ENCODE measurements at places on chromosomes 3 and 15. TPM values are rescaled to one million over a fixed set of nuclear protein-coding genes. Genes with fewer than 3 reads are reported as not detected.

The GADL1 gene
- polyA plus RNA-seq, result 5.1 TPM

The POLR2M gene
- polyA plus RNA-seq, result 96.7 TPM

The LCMT2 gene
- 12.9 TPM for polyA plus RNA-seq

The FGD5 gene
- polyA plus RNA-seq, result 20.9 TPM

The FOXL2NB gene
- polyA plus RNA-seq, result 0.07 TPM

The SACM1L gene
- polyA plus RNA-seq, result 87.8 TPM

The DET1 gene
- polyA plus RNA-seq, result 11.9 TPM

The ZBED2 gene
- polyA plus RNA-seq, result 0.27 TPM

The SPINK8 gene
- 0.43 TPM for polyA plus RNA-seq

The FYCO1 gene
- polyA plus RNA-seq, result 17.5 TPM

The RLBP1 gene
- polyA plus RNA-seq, result not detected

The SLC24A5 gene
- 2.0 TPM for polyA plus RNA-seq

The SAMMSON gene
- polyA plus RNA-seq, result not detected

The MUC20 gene
- polyA plus RNA-seq, result 32.5 TPM

The CCDC13 gene
- polyA plus RNA-seq, result 3.8 TPM

The CYP1A2 gene
- 0.18 TPM for polyA plus RNA-seq

The RARRES1 gene
- polyA plus RNA-seq, result 12.6 TPM

The IMPG2 gene
- 0.76 TPM for polyA plus RNA-seq

The ONECUT1 gene
- polyA plus RNA-seq, result 0.23 TPM

The TNNC1 gene
- 6.2 TPM for polyA plus RNA-seq

The SLC6A11 gene
- 0.10 TPM for polyA plus RNA-seq

The HYAL1 gene
- polyA plus RNA-seq, result 6.5 TPM

The MUSTN1 gene
- polyA plus RNA-seq, result 0.38 TPM

The PP2D1 gene
- 1.1 TPM for polyA plus RNA-seq

The CCDC39 gene
- polyA plus RNA-seq, result 9.8 TPM

The GLDN gene
- 0.28 TPM for polyA plus RNA-seq

The SLC2A2 gene
- polyA plus RNA-seq, result 19.5 TPM

The TTLL13 gene
- polyA plus RNA-seq, result 0.45 TPM

The PLEKHO2 gene
- 15.5 TPM for polyA plus RNA-seq

The GUCA1C gene
- 0.52 TPM for polyA plus RNA-seq

The EFL1 gene
- 21.7 TPM for polyA plus RNA-seq

The GP5 gene
- polyA plus RNA-seq, result 0.40 TPM

The ZCWPW2 gene
- 2.8 TPM for polyA plus RNA-seq

The CEMIP gene
- polyA plus RNA-seq, result 6.7 TPM

The HTR3E gene
- not detected for polyA plus RNA-seq

The CHAC1 gene
- 2.4 TPM for polyA plus RNA-seq

The IFT122 gene
- polyA plus RNA-seq, result 79.0 TPM

The U2SURP gene
- polyA plus RNA-seq, result 201 TPM

The UBAP1L gene
- polyA plus RNA-seq, result 6.9 TPM

The MEGF11 gene
- polyA plus RNA-seq, result 3.9 TPM

The NUP210 gene
- polyA plus RNA-seq, result 28.9 TPM

The NR1I2 gene
- polyA plus RNA-seq, result 0.78 TPM

The XXYLT1 gene
- 26.2 TPM for polyA plus RNA-seq

The BCHE gene
- polyA plus RNA-seq, result 11.3 TPM

The REC114 gene
- polyA plus RNA-seq, result not detected

The CHRM5 gene
- 0.35 TPM for polyA plus RNA-seq

The RBMS3 gene
- 15.4 TPM for polyA plus RNA-seq

The FBLN2 gene
- polyA plus RNA-seq, result 17.9 TPM

The CCDC191 gene
- polyA plus RNA-seq, result 31.1 TPM

Data from left kidney (tissue), 8 donors.